ENCODE measurements at places on chromosomes 13 and 19.

DNA sequence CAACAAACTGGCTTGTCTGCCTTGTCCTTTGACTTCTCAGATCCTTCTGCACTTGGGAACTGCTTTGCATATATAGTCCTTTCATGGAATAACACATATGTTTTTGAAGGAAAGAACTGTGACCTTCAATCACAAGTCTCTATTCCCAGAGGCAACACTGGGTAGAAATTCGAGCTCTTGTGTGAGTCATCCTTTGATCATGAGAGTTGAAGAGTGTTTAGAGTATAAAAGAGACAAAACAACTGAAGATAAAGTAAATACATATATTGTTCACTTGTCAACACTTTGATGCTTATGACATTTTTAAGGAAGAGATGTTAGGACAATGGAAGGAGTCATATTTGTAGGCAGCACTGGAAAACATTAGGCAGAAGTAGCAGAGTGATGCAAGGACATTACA lies 5.2 kb upstream of the OR7A5 start:
- DNase-seq = no peak

DNA sequence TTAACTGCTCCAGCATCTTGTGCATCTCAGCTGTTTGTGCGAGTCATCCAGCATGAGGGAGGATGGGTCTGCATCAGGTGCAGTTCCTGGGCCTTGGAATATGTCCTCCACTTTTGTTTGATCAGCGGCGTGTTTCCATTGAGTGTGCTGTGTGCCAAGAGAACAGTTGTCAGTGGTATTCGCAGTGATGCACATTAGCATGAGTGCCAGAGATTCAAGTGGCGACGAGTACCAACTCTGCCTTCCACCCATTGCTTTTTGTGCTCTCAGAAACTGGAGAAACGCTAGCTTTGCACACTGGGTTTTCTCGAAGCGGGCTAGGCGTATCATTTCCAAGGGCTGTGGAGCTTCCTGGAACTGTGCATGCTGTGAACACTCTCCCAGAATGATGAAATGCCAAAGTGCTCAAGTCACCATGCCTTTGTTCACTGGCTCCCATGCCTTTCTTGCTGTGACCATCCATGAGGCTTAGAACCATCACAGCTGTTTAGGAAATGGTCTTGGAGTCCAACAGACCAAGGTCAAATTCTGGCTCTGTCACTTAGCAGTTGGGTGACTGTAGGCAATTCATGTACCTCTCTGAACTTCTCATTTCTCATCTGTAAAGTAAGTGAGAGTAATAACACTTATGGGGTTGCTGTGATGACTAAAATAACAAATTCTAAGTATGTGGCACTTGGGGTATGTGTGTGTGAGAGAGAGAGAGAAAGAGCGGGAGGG lies 18.4 kb downstream of the LRCH1 start:
- DNase-seq = no peak

DNA sequence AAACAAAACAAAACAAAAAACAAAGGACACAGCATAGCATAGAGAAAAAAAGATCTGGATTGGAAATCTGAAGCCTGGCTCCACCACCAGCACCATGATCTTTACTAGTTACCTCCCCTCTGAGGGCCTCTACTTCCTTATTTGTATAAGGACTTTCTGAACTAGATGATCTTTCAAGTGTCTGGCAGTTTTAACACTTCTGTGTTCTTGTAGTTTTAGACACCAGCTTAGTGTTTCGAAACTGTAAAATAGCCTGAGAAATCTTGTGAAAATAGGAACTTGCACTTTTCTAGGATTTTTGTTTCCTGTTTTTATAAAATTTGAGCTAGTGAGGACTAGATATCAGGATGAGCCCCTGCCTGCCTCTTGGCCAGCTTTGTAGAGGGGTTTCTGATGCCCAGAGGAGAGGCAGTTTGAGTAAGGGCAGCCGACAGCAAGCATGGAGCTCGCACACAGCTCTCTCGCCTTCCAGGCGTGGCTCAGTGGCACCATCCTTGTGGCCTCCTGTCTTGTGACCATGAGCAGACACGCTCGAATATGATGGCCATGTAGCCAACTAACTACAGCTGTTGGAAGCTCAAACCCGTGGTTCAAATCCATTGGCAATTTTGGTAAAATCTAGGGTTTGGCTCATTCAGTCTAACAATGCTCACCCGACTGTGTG lies 319.0 kb downstream of the KCNRG start:
- no peak for DNase-seq

GRCh38 chr13:74145249-74145975 lies 11.2 kb upstream of the KLF12 start:
- no peak for DNase-seq

DNA sequence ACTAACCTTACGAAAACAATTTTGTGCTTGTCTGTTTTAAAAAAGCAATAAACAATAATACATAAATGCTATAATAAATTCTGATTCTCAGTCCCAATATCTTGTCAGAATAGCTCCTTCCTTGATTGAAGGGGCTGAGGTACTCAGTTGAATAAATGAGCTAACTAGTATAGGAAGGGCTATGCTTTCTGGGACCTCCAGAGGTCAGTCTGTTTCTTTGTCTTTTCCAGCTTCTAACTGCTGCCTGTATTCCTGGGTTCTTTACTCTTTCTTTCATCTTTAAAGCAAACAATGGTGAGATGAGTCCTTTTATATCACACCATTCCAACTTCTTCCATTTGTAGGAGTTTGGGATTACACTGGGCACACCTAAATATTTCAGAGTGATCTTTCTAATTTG lies 1297.0 kb upstream of the ATXN8OS start:
- DNase-seq = no peak
